NCI-H1436 treated with DMSO at 0.1 percent for 48 hours (cell line): ENCODE measurements at places on chromosomes 16 and 17.

- DNase-seq: no peak
Measured at GRCh38 chr16:68275611-68276191, 11.4 kb downstream of the SLC7A6 start.

DNA sequence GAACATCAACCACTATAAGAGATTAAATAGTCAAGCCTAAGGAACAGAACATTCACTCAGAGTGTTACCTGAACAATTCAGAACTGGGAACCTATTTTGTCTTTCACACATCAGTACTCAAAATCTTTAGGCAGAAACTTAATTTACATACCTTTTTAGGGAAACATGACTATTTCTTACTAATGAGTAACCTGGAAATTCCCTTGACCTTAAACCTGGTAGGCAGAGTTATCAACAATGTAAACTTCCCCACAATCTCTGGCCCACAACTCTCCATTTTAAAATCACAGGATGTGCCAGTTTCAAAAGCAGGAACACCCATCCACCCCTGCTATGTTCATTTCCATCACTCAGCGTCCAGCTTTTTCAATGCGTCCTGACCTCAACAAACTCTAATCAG is 132.9 kb upstream of the ANKFN1 start:
- DNase-seq: no peak

- DNase-seq: no peak
Measured at GRCh38 chr16:72502594-72503005, 330.6 kb upstream of the PMFBP1 start.

DNA sequence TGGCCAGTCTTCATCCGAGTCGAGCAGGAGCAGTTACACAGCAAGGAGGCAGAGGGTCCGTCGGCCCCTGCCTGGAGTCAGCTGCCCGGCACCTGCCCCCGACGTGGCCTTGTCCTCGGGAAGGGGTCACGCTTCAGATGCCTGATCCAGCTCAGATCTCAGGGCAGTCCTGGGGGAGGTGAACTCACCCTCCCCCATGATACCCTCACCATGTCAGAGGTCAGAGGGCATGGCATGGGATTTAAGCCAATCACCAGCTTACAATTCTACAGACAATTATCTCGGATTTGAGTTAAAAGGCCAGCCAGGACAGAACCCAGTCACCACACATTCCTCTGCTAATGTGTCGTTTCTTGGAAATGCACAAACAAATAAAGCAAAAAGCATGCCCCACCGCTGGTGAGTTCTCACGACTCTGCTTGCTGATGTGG is 211.3 kb downstream of the FOXL1 start:
- no peak for DNase-seq

DNA sequence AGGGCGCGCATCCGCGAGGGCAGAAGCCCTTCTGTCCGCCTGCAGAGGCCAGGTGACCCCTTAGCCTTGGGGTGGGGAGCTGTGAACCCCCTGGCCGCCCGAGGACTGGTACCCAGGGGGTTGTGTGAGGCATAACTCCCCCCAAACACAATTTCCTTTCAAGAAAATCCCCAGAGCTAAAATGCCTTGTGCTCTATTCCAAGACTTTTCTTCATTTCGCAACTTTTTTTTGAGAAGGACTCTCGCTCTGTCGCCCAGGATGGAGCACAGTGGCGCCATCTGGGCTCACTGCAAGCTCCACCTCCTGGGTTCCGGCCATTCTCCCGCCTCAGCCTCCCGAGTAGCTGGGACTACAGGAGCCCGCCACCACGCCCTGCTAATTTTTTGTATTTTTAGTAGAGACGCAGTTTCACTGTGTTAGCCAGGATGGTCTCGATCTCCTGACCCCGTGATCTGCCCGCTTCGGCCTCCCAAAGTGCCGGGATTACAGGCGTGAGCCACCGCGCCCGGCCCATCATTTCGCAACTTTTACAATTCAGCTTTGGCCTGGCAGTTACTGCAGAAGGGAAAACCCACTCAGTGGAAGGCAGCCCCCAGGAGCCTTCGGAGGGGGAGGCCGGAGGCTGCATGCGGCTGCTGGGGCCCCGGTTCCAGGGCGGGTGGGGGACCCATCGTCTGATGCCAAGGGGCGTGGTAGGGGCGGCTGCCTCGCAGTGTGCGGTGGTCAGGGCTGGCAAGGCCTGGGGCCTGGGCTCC is 963 bp upstream of the APRT start:
- DNase-seq: no peak

DNA sequence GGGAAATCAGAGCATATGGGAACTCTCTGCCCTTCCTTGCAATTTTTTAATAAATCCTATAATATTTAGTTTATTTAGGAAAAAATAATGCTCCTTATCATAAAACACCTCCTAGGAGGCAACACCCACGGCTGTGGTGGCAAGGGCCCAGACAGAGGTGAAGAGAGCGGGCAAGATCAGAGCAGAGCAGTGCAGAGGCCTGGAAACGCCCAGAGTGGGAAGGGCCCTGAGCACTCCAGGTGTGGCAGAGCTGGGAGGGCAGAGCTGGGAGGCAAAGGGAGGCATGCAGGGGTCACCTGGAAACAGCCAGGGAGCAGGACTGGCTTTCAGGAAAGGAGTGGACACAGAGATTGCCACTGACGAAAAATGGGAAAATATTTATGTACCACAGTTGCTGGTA is 17.3 kb downstream of the FBXO31 start:
- no peak for DNase-seq

- no peak for DNase-seq
Measured at GRCh38 chr16:86095131-86095752, 196.3 kb downstream of the IRF8 start.
